ENCODE measurements at places on chromosomes 4 and X. TPM values are rescaled to one million over a fixed set of nuclear protein-coding genes. Genes with fewer than 3 reads are reported as not detected.

The DNAAF6 gene
- total RNA-seq, result not detected

The GAGE12F gene
- total RNA-seq, result not detected

The PDLIM3 gene
- total RNA-seq, result 89.6 TPM

The SATL1 gene
- not detected for total RNA-seq

The DCAF8L2 gene
- not detected for total RNA-seq

The DOCK11 gene
- total RNA-seq, result 13.1 TPM

The DUX4 gene
- not detected for total RNA-seq

The RPA4 gene
- 0.79 TPM for total RNA-seq

The VSIG4 gene
- total RNA-seq, result not detected

The ZNF157 gene
- 0.12 TPM for total RNA-seq

The STS gene
- 9.7 TPM for total RNA-seq

The MAGEC2 gene
- total RNA-seq, result not detected

The HS6ST2 gene
- 0.13 TPM for total RNA-seq

The SULT1B1 gene
- total RNA-seq, result 3.0 TPM

The MTNR1A gene
- total RNA-seq, result not detected

The RS1 gene
- not detected for total RNA-seq

The PDZD4 gene
- total RNA-seq, result 0.53 TPM

The SPANXN3 gene
- total RNA-seq, result not detected

The CXCL13 gene
- total RNA-seq, result not detected

The MUC7 gene
- not detected for total RNA-seq

The AVPR2 gene
- total RNA-seq, result not detected

The EPGN gene
- total RNA-seq, result 7.7 TPM

The COX7B2 gene
- total RNA-seq, result not detected

The F8A1 gene
- total RNA-seq, result 2.0 TPM

The CT45A10 gene
- total RNA-seq, result not detected

The UGT2B17 gene
- not detected for total RNA-seq

The TMSB15B gene
- total RNA-seq, result 1.6 TPM

Measured in aortic smooth muscle cell (primary cell).